Thyroid gland (tissue), 4 donors: ENCODE measurements at places on chromosomes 13 and 19. TPM values are rescaled to one million over a fixed set of nuclear protein-coding genes. Genes with fewer than 3 reads are reported as not detected.

- DNase-seq: no peak
These were observed 307.3 kb upstream of the TSHZ3 start for GRCh38 chr19:31656507-31656906.

GRCh38 chr13:24042710-24043440 is 117.6 kb upstream of the SPATA13 start:
- no peak for DNase-seq

CD37 gene
- 7.8 TPM for total RNA-seq

GRCh38 chr13:42153199-42154113 is 105.0 kb downstream of the DGKH start:
- no peak for DNase-seq

DNA sequence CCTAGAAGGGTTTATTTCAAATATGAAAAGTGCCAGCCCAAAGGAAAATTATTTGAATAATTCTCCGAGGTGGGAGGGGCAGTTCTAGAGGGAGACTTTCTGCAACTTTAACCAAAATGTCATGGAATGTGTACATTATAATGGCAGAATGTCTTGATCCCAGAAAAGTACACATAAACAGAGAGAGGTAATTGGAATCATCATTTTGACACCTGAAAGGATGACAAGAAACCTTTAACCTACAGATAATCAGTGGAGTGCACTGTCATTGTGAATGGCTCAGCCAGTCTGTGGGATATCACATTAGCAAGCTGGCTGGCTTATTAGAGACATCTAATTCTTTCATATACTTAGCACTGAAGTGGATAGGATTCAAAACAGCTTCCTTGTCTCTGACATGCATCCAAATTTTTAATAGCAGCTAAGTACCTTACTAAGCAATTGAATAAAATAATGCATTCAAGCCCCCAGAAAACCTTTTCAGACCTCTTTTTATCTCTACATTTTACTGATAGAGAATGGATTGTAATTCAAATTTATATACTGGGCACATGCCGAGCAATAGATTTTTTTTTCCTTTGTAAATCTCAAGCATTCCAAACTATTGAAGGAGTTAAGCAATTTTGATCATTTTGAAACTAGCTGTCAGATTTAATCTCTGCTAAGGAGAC is 468.6 kb downstream of the COG6 start:
- DNase-seq: no peak

ZNF836 gene
- 12.2 TPM for total RNA-seq

ZNF579 gene
- total RNA-seq: 5.9 TPM

DNA sequence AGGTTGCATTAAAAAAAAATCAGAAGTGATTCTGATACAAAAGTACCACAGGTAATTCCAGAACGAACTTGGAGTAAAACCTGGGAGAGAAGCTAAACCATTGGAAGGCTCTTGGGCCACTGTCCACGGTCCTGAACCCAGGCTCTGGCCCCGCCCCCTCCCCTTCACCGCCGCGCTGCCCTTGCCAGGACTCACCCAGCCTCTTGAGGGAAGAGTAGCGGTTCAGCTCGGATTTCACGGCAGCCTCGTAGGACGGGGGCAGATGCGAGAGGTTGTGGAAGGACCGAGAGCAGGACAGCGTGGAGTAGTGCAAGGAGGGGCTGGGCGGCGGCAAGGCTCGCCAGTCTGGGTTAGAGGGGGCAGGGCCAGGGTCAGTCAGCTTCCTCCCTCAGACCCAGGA is 5.7 kb downstream of the SHISA7 start:
- DNase-seq: peak; percentile 84

MYH14 gene
- total RNA-seq: 361 TPM
